ENCODE measurements at places on chromosomes 7 and 10.

- no peak for DNase-seq
Measured at GRCh38 chr10:97882142-97883091, 32.8 kb downstream of the GOLGA7B start.

- no peak for DNase-seq
Measured at GRCh38 chr10:108187408-108188012, 1023.0 kb upstream of the SORCS1 start.

GRCh38 chr7:6015917-6016652 lies 7.0 kb downstream of the AIMP2 start:
- DNase-seq, result peak; percentile 33

DNA sequence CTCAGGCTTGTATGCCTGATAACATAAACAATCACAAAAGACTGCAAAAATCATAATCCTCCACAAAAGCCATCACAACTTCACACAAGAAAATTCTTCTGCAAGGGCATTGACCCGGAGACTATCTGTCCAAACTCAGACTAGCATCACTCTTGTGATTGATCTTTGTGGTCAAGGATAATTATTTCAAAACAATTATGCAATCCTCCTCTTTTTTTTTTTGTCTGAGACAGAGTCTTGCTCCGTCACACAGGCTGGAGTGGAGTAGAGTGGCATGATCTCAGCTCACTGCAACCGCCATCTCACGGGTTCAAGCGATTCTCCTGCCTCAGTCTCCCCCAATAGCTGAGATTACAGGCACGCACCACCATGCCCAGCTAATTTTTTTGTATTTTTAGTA lies 22.2 kb downstream of the CDNF start:
- DNase-seq, result no peak

DNA sequence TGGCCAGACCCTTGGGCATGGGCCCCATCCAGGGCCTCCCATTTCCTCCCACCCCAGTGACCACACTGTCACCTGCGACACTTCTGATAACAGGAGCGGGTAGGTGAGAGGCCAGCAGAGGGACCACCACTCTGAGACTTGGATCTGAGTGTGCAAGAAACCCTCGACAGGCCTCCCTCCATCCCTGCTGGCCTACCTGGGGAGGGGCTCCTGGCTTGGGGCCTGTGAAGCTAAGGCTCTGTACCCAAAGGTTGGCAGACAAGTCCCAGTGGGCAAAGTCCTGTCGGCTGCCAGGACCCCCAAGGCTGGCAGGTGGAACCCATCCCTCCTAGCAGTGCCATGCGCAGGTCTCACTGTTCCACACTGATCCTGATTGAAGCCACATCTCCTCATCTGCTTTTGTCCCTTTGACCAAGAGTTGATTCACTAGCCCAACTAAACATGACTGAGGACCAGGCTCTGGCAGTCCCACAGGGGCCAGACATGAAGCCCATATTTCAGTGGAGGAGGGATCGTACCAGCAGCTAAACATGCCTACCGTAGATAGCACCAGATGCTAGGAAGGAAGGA lies 1.2 kb upstream of the PGAM2 start:
- DNase-seq, result no peak
